Endothelial cell (in vitro differentiated cells): ENCODE measurements at places on chromosomes 13 and 19. TPM values are rescaled to one million over a fixed set of nuclear protein-coding genes. Genes with fewer than 3 reads are reported as not detected.

CGB8 gene
- not detected for total RNA-seq

KLK3 gene
- not detected for total RNA-seq

CBLC gene
- 0.85 TPM for total RNA-seq

ZFP82 gene
- 11.5 TPM for total RNA-seq

TMEM59L gene
- 0.15 TPM for total RNA-seq

ACER1 gene
- total RNA-seq: not detected

OR7C1 gene
- total RNA-seq: not detected

RGS9BP gene
- not detected for total RNA-seq

DNA sequence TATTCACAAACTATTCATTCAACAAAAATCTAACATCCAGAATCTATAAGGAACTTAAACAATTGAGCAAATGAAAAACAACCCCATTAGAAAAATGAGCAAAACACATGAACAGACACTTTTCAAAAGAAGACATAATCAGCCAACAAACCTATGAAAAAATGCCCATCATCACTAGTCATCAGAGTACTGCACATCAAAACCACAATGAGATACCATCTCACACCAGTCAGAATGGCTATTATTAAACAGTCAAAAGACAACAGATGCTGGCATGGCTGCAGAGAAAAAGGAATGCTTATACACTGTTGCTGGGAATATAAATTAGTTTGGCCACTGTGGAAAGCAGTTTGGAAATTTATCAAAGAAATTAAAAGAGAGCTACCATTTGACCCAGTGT is 487.6 kb downstream of the GPC6 start:
- no peak overlapping the region for H3K27ac ChIP-seq
- H3K36me3 ChIP-seq: no peaks in the 10 kb centered on the region
- H3K4me3 ChIP-seq: no peak overlapping the region
- H3K27me3 ChIP-seq: no peaks in the 10 kb centered on the region
- no peak for DNase-seq

- H3K27me3 ChIP-seq: peaks cover 11% of the 10 kb centered on the region
- H3K4me1 ChIP-seq: no peaks in the 10 kb centered on the region
- no peak within 1 kb of the TSS for H3K27ac ChIP-seq
Observed at GRCh38 chr19:5567360-5567969, at the start of gene TINCR. TINCR (minus strand) TSS chr19:5567953.

GRCh38 chr13:88066847-88067246 is 395.7 kb downstream of the SLITRK5 start:
- H3K27ac ChIP-seq: no peak overlapping the region
- H3K36me3 ChIP-seq: no peaks in the 10 kb centered on the region
- H3K4me1 ChIP-seq: no peaks in the 10 kb centered on the region
- DNase-seq: no peak
- no peaks in the 10 kb centered on the region for H3K27me3 ChIP-seq
- no peak overlapping the region for H3K4me3 ChIP-seq

DNA sequence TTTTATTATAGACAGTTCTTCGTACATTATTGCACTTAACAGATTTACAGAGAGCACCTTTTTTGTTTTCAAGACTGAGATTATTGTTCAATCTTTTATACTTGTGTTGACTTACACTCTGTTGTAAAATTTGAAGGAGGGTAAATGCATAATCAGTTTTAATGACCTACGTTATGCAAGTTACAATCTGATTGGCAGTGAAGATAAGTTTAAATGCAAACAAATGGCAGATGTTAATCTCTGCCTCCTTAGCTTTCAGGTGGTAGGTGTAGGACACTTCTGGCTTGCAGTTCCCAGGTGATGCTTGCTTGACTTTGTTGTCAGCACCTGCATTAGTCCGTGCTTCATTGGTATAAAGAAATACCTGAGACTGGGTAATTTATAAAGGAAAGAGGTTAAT is 424.9 kb downstream of the FGF9 start:
- no peak overlapping the region for H3K27ac ChIP-seq
- H3K27me3 ChIP-seq: peaks cover under 1% of the 10 kb centered on the region
- no peak for DNase-seq
- H3K4me1 ChIP-seq: peaks cover 8% of the 10 kb centered on the region

GRCh38 chr19:17306285-17306714 is 628 bp downstream of the MRPL34 start:
- H3K27ac ChIP-seq: peak overlapping the region; percentile 72
- peaks cover 6% of the 10 kb centered on the region for H3K36me3 ChIP-seq
- H3K4me1 ChIP-seq: peaks cover 20% of the 10 kb centered on the region
- peaks cover 6% of the 10 kb centered on the region for H3K27me3 ChIP-seq

DNA sequence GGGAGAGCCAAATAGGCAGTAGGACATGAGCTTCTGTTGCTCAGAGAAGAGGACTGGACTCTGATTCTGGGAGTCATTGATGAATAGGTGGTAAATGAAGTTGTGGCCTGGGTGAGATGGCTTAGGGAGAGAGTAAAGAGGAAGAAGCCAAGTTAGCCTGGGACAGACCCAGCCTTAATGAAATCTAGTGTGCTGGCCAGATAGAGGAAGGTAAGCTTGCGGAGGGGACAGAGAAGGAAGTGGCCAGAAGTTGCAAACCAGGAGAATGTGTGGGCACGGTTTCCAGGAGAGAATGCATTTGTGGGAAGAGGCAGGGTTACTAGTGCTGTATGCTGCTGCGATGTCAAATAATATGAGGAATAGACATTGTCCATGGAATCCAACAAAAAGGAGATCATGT is 83.3 kb upstream of the OLFM4 start:
- H3K4me1 ChIP-seq: no peaks in the 10 kb centered on the region
- no peak overlapping the region for H3K4me3 ChIP-seq
- DNase-seq: no peak
- H3K27me3 ChIP-seq: peaks cover 4% of the 10 kb centered on the region
- no peaks in the 10 kb centered on the region for H3K36me3 ChIP-seq
- no peak overlapping the region for H3K27ac ChIP-seq

- no peaks in the 10 kb centered on the region for H3K4me1 ChIP-seq
- H3K27me3 ChIP-seq: peaks cover 2% of the 10 kb centered on the region
- no peak overlapping the region for H3K4me3 ChIP-seq
- peaks cover 10% of the 10 kb centered on the region for H3K36me3 ChIP-seq
- no peak overlapping the region for H3K27ac ChIP-seq
Observed at GRCh38 chr19:15583346-15583745, 31.7 kb upstream of the CYP4F8 start.

DNA sequence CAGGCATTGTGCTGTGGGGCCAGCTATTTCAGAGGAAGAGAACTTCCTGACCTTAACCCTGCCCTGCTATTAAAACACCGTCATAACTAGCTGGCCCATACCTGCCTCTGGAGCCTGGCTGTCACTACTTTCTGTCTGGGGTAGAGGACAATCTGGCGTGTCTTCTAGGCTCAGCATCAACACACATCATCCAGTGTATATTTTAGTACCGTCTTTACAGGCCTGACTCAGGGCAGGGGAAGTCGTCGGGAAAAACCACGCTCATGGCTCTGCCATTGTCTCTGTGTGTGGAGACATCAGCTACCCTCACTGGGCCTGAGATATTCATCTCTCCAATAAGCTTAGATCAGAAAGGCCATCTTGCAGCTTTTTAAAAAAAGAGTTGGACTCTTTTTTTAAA is 151.1 kb downstream of the KATNAL1 start:
- H3K27me3 ChIP-seq: no peaks in the 10 kb centered on the region
- no peaks in the 10 kb centered on the region for H3K36me3 ChIP-seq
- H3K27ac ChIP-seq: no peak overlapping the region
- H3K4me1 ChIP-seq: peaks cover 2% of the 10 kb centered on the region
- H3K4me3 ChIP-seq: no peak overlapping the region

DNA sequence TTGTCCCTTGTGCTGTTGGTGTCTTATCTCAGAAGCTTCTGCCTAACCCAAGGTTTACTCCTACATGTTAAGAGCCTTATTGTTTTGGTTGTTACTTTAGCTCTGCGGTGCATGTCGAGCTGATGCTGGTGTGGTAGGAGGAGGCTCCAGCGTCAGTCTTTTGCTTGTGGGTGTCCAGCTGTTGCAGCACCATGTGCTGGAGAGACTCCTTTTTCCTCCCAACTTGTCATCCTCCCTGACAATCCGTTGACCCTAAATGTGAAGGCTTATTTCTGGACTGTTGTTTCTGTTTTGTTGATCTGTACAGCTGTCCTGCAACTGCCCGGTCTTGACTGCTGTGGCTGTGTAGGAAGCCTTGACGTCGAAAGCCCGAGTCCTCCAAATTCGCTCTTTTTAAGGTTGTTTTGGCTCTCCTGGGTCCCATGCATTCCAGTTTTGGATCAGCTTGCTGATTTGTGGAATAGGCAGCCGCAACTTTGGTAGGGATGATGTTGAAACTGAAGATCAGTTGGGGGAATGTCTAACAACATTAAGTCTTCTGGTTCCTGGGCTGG is 15.3 kb downstream of the NAXD start:
- peaks cover 2% of the 10 kb centered on the region for H3K27me3 ChIP-seq
- peaks cover 33% of the 10 kb centered on the region for H3K36me3 ChIP-seq
- no peak for DNase-seq
- peaks cover 3% of the 10 kb centered on the region for H3K4me1 ChIP-seq
- H3K4me3 ChIP-seq: no peak overlapping the region

GRCh38 chr13:44542361-44542760 is 33.8 kb downstream of the TSC22D1 start:
- no peaks in the 10 kb centered on the region for H3K4me1 ChIP-seq
- no peaks in the 10 kb centered on the region for H3K27me3 ChIP-seq
- DNase-seq: no peak
- H3K4me3 ChIP-seq: no peak overlapping the region
- no peaks in the 10 kb centered on the region for H3K36me3 ChIP-seq
- no peak overlapping the region for H3K27ac ChIP-seq

DNA sequence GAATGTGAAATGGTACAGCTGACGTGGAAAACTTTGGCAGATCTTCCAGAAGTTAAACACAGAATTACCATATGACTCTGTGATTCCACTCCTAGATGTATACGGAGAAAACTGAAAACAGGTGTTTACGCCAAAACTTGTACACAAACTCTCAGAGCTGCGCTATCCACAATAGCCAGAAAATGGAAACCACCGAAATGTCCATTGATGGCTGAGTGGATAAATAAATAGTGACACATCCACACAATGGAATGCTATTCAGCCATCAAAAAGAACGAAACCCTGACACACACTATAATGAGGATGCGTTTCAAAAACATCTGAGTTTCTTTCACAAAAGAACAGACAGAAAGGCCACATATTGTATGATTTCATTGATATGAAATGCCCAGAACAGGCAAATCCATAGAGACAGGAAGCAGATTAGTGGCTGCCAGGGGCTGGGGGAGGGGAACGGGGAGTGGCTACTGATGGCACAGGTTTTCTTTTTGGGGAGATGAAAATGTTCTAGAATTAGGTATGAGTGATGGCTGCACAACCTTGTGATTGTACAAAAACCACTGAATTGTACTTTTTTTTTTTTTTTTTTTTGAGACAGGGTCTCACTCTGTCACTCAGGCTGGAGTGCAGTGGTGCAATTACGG is 33.0 kb downstream of the IL12RB1 start:
- H3K27me3 ChIP-seq: peaks cover 9% of the 10 kb centered on the region
- H3K36me3 ChIP-seq: no peaks in the 10 kb centered on the region
- no peak overlapping the region for H3K27ac ChIP-seq
- no peak overlapping the region for H3K4me3 ChIP-seq
- peaks cover 3% of the 10 kb centered on the region for H3K4me1 ChIP-seq

- H3K36me3 ChIP-seq: no peaks in the 10 kb centered on the region
- H3K4me1 ChIP-seq: peaks cover 19% of the 10 kb centered on the region
- no peak for DNase-seq
- H3K4me3 ChIP-seq: no peak overlapping the region
- no peak overlapping the region for H3K27ac ChIP-seq
Observed at GRCh38 chr13:98264877-98265276, 87.8 kb upstream of the RNF113B start.

DNA sequence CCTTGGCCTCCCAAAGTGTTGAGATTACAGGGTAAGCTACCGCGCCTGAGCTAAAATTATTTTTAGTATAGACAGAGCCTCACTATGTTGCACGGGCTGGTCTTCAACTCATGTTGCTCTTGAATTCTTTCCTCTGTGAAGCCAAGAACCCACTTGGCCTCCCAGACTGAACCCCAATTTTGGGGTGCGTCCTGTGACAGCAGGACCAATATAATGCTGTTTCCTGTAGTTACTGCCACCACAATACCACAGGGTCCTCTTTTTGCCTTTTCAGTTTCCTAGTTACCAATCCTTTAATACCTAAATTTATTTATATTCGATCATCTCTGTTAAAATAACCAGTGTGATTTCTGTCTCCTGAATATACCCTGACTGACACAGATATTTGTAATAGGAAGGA is 32.9 kb downstream of the TSKS start:
- no peak overlapping the region for H3K27ac ChIP-seq
- H3K27me3 ChIP-seq: no peaks in the 10 kb centered on the region
- no peaks in the 10 kb centered on the region for H3K4me1 ChIP-seq
- H3K36me3 ChIP-seq: peaks cover 8% of the 10 kb centered on the region
- no peak overlapping the region for H3K4me3 ChIP-seq

GRCh38 chr13:88411696-88412095 is 740.5 kb downstream of the SLITRK5 start:
- H3K4me3 ChIP-seq: no peak overlapping the region
- peaks cover 6% of the 10 kb centered on the region for H3K4me1 ChIP-seq
- DNase-seq: no peak
- H3K27ac ChIP-seq: no peak overlapping the region
- H3K36me3 ChIP-seq: no peaks in the 10 kb centered on the region
- H3K27me3 ChIP-seq: no peaks in the 10 kb centered on the region

GRCh38 chr19:8526345-8527091 is 12.6 kb upstream of the ZNF414 start:
- peak overlapping the region; percentile 91 for H3K4me3 ChIP-seq
- H3K27ac ChIP-seq: peak overlapping the region; percentile 34
- H3K27me3 ChIP-seq: peaks cover 7% of the 10 kb centered on the region
- H3K36me3 ChIP-seq: peaks cover 18% of the 10 kb centered on the region
- DNase-seq: peak; percentile 94

- H3K36me3 ChIP-seq: no peaks in the 10 kb centered on the region
- H3K4me3 ChIP-seq: no peak overlapping the region
- DNase-seq: no peak
- H3K27me3 ChIP-seq: peaks cover under 1% of the 10 kb centered on the region
- no peak overlapping the region for H3K27ac ChIP-seq
Observed at GRCh38 chr19:44371815-44372480, 15.5 kb upstream of the ZNF112 start.
